ENCODE measurements at places on chromosomes 3 and 15.

GRCh38 chr3:197753263-197753662 is 3.6 kb downstream of the FYTTD1 start:
- no peak for DNase-seq

GRCh38 chr3:167253037-167253436 is 127.1 kb downstream of the ZBBX start:
- no peak for DNase-seq

DNA sequence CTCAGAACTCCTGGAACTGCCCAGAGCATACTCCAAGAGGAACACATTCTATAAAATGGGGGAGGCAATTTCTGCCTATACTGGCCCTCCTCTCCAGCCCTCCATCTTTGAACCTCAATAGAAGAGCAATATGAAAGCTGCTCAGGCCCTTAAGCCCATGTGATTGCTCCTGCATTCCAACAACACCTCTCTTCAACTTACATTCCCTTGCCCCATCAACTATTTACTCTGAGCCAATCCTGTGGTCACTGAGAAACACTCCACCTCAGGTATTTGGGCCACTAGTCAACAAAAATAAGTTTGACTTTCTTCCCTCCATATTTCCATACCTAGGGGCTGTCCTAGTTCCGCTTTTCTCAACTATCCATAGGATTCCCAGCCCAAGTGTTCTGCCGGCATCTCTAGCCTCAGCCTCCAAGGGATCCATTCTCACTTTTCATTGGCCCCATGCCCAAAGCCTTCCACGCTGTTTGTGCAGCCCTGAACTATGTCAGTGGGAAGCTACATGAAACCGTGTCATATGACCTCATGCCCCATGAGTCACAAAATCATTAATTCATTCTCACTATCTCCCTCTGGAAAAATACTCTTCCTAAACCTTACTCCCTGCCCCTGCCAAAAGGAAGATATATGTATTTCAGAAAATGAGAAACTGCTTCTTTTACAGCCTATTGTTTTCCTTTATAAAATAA is 61.6 kb downstream of the GJD2 start:
- no peak for DNase-seq

GRCh38 chr3:37338500-37338899 is 164.1 kb upstream of the LRRFIP2 start:
- peak; percentile 59 for DNase-seq

DNA sequence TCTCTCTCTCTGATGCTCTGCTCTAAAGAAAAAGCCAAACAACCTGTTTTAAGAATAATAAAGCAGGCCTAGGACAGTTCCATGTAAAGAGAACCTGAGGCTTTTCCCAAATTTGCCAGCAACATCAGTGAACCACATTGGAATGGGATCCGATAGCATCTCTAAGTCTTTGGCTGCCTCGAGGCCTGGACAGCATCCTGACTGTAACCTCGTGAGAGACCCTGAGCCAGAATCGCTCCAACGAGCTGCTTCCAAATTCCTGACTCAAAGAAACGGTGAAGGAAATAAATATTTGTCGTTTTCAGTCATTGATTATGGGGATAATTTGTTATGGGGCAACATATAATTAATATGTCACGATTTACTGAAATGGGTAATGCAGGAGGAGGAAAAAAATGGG is 1012.8 kb downstream of the ROBO2 start:
- DNase-seq = no peak

GRCh38 chr3:45381168-45381852 is 7.1 kb upstream of the LARS2 start:
- DNase-seq = no peak

- no peak for DNase-seq
Observed at GRCh38 chr15:78671626-78672211, 30.7 kb upstream of the CHRNB4 start.

DNA sequence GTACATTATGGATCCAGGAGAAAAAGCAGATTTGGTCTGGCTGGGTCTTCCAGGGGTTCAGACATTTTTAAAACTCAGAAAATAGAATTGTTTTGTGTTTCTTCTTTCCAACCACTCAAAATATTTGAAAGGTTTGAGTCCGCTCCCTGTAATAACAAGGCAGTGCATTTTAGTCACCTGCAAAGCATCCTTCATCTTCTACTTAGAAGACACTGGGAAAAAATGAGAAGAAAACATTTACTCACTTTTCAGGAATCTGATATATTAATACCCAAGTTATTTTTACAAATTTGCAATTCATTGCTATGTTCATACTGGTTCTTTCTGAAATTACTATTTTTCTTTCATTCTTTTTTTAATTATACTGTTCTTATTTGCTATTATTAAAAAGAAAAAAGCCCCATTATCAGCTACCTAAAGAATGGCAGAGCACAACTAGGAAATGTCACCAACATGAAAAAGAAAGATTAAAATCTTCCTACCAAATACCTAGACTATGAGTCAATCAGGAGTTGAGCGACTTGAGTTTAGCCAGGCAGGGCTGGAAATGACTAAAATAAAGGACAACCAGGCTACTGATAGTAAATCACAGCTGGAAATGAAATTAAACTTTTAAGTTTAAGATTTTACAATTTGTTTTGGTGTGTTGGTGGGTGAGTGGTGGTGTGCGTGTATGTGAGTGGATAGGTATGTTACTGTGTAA is 280.3 kb upstream of the THBS1 start:
- no peak for DNase-seq

DNA sequence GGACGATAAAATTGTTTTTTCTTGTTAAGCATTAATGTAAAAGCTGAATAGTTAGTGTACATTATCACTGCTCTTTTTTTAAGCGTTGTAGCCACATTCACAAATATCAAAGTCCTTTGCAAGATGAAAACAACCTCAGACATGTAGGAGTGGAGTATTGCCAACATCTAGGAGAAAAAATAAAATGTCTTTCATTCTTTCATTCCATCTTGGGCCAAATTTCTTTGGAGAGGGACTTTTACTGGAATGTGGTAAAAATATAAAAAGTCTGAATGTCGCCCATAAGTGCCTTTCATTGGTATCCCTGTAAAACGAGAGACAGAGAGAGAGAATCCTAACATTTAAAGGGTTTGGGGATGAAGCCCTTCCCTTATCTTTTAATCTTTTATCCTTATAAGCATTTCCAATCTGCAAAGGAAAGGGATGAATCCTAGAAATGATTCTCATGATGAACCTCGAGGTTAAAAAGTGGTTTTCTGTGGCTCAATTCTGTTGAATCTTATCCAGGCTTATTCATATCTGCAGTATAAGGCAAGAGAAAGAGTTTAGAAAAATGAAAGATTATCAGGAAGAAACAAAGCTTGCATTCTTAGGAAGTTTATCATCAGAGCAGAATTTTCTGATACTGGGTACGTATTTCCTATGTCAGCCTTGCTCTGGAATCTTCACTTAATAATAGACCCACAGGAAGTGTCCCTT is 1031.7 kb downstream of the MCTP2 start:
- no peak for DNase-seq

- peak; percentile 90 for DNase-seq
Observed at GRCh38 chr15:63283126-63283525, 5.7 kb downstream of the APH1B start.

- peak; percentile 11 for DNase-seq
Observed at GRCh38 chr3:139588450-139588849, 48.9 kb upstream of the RBP1 start.

DNA sequence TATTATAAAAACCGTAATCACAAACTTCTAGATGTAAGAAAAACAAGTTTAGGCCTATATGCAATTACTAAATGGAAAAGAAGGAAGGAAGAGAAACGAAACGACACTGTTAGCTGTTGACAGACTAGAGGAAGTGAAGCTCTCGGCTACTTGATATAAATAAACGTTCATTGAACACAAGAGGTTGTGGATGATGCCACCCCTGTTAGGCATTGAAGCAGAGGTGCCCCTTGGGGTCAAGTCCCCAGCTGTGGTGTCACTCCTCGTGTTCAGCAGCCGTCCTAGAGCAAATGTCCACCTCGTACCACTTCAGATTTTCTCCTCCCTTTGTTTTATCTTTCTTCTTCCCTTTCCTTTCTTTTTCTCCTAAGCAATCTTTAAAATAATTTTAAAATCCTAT is 146.5 kb upstream of the UBE2E1 start:
- DNase-seq = peak; percentile 62

- peak; percentile 48 for DNase-seq
Observed at GRCh38 chr3:112531358-112531781, 30.4 kb downstream of the ATG3 start.

DNA sequence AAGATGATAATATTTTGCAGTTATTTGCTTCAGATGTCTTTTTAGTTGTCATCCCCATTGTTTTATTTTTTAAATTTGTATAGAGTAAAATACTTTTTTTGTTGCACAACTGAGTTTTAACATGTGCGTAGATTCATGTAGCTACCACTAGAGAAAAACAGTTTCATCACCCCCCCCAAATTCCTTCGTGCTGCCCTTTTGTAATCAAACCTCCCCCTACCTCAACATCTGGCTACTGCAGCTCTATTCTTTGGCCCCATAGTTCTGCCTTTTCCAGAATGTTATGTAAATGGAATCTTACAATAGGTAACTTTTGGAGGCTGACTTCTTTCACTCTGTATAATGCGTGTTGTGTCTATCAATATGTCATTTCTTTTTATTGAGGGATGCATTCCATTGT is 232.0 kb upstream of the RASGRP1 start:
- no peak for DNase-seq

GRCh38 chr3:5462086-5462485 is 274.6 kb downstream of the EDEM1 start:
- DNase-seq = no peak

GRCh38 chr3:67018105-67018788 is 20.1 kb downstream of the KBTBD8 start:
- no peak for DNase-seq

DNA sequence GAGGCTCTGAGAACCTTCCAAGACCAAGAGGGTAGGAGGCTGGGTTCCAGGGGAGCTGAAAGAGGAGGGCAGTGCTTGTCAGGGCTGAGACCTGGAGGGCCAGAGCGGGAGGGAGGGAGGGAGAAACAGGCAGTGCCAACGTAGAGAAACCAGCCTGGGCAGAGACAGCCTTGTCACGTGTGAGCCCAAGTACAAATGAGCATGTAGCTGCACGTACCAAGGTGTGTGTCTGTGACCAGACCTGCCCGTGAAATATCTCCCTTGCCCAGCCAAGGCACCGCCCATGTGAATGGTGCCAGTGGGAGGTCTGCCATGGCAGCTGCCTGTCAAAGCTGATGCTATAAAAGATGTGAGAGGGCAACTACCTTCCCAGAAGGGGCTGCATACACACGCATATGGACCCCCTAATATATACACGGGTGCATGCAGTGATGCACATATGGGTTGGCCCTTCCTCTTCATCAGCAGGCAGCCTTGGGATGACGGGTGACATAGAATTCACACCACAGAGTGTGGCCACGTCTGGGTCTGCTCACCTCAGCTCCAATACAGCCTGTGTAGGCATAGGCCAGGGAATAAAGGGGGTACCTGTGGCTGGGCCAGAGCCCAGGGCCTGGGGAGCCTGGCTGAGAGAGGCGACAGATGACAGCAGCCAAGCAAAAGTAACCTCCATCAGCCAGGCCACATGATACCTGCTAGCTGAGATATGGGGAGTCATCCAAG is 7.8 kb upstream of the CTDSPL start:
- DNase-seq = no peak

GRCh38 chr15:59562448-59563186 is 49.0 kb upstream of the GCNT3 start:
- DNase-seq = no peak

DNA sequence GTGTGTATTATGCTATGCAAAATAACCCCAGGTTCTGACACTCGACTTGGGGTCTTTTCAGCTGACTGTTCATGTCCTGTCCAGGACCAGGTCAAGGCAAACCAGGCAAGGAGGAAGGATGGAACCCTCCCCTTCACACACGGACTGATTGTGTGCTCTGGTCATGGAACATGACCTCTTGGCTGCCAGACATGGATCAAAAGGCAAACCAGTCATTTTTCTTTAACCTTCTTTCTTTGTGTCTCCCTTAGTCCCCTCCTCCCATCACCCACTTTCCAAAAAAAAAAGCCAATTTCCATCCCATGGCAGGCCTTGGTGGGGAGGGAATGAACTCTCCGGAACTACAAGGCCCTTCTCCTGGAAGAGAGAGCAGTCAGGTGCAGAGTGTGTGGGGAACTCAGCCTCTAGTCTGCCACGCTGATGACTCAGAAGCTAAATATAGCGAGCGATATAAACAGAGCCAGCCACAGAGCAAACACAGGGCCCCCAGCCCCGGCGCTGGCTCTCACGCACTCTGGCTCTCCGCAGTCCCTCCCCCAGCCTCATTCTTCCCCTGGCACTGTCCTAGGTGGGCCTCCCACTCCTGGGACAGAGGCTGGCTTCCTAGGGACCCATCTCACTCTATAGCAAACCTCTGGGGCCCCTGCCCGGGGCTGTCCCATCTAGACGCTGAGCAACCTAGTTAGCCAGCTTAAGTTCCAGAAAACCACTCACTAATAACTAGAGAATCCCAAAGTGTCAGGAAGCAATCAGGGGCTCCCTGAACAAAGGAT is 10.0 kb downstream of the BMF start:
- peak; percentile 97 for DNase-seq

DNA sequence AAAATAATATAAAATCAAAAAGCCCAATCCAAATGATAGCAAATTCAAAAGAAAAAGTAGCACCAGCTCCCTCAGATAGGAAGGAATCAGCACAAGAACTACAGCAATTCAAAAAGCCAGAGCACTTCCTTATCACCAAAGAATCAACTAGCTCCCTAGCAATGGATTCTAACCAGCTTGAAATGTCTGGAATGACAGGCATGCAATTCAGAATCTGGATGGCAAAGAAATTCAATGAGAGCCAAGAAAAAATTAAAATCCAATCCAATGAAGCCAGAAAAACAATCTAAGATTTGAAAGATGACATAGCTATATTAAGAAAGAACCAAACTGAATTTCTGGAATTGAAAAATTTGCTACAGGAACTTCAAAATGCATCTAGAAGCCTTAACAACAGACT is 1334.4 kb upstream of the ALCAM start:
- DNase-seq = no peak

- no peak for DNase-seq
Observed at GRCh38 chr3:87805670-87806069, 253.1 kb downstream of the CGGBP1 start.

DNA sequence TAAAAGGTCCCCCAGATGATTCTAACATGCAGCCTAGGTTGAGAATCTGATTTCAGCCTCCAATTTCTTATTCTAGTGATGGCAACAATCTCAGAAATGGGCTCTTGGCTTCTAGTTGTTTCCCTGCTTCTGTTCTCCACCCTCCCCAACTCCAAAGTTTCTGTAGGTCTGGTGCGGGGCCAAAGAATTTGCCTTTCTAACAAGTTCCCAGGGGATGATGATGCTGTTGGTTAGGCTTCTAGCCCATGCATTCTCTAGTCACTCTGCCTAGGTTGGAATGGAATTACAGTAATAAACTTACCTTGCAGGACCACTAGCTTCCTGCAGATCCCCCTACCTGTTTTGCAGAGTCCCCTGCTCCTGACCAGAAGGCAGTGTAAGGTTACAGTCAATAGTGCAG is 103.2 kb upstream of the PPP2R3A start:
- DNase-seq = no peak

DNA sequence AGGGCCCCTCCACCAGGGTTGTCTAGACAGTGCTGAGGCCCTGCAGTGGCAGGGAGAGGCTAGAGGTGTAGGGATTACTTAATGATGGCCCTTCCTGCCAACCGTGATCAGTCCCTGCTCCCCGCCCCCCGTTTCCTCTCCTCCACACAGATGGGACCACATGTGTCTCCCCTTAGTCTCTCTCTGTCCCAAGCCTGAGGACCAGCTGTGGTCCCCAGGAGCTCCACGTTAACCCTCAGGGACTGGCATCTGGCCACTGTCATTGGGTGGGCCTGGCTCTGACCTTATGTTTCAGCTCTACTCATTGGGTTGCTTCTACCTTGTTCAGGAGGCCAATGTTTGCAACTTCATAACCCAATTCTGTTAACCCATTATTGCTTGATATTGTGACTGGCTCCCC is 6.0 kb upstream of the ALPK3 start:
- no peak for DNase-seq

Data from NB4 (cell line).